Bronchial smooth muscle cell (primary cell): ENCODE measurements at places on chromosomes 6 and 20. TPM values are rescaled to one million over a fixed set of nuclear protein-coding genes. Genes with fewer than 3 reads are reported as not detected.

AIF1 gene
- total RNA-seq: not detected in 2 replicates

RIN2 gene
- 44.6 and 49.5 TPM in 2 replicates for total RNA-seq

TCF15 gene
- total RNA-seq: under 0.01 TPM in 1 of 2 replicates, not detected in the other

HLA-DQA2 gene
- not detected in 2 replicates for total RNA-seq

B3GAT2 gene
- under 0.01 TPM in 1 of 2 replicates, not detected in the other for total RNA-seq

SRMS gene
- not detected in 2 replicates for total RNA-seq

TENT5A gene
- total RNA-seq: 12.3 and 23.2 TPM in 2 replicates

KCNK15 gene
- 0.09 and 0.47 TPM in 2 replicates for total RNA-seq

RTN4IP1 gene
- total RNA-seq: 5.7 and 6.2 TPM in 2 replicates

CRIP3 gene
- 0.77 TPM in 1 of 2 replicates, not detected in the other for total RNA-seq

SMOC2 gene
- total RNA-seq: not detected in 2 replicates

ZFP64 gene
- total RNA-seq: 18.2 and 24.3 TPM in 2 replicates

BMP5 gene
- total RNA-seq: 0.16 TPM in 1 of 2 replicates, not detected in the other

RAET1L gene
- total RNA-seq: not detected in 2 replicates

SLC22A1 gene
- 0.60 and 1.1 TPM in 2 replicates for total RNA-seq

SEL1L2 gene
- total RNA-seq: not detected in 2 replicates

AHCY gene
- total RNA-seq: 80.7 and 97.1 TPM in 2 replicates

GPR6 gene
- total RNA-seq: not detected in 2 replicates

BTBD9 gene
- 8.0 and 11.8 TPM in 2 replicates for total RNA-seq

MICB gene
- total RNA-seq: 3.1 and 6.1 TPM in 2 replicates

IP6K3 gene
- not detected in 2 replicates for total RNA-seq

NFS1 gene
- 18.9 and 24.0 TPM in 2 replicates for total RNA-seq

OXT gene
- total RNA-seq: not detected in 2 replicates
